Activated CD8-positive, alpha-beta memory T cell treated with anti-CD3 and anti-CD28 coated beads, Interleukin-2, amount 10 ng/mL, durations not matched to agents 7 days and 5 days (primary cell): ENCODE measurements at places on chromosomes 16 and 17. TPM values are rescaled to one million over a fixed set of nuclear protein-coding genes. Genes with fewer than 3 reads are reported as not detected.

GRCh38 chr16:4852221-4852872 is 5.1 kb downstream of the UBN1 start:
- H3K27ac ChIP-seq, result no peak overlapping the region
- DNase-seq, result no peak
- no peak overlapping the region for H3K4me3 ChIP-seq

GRCh38 chr17:66790501-66791061 is 44.3 kb upstream of the CACNG5 start:
- H3K4me3 ChIP-seq, result no peak overlapping the region
- no peaks in the 10 kb centered on the region for H3K4me1 ChIP-seq
- DNase-seq, result no peak
- no peak overlapping the region for H3K27ac ChIP-seq
- no peaks in the 10 kb centered on the region for H3K27me3 ChIP-seq

DNA sequence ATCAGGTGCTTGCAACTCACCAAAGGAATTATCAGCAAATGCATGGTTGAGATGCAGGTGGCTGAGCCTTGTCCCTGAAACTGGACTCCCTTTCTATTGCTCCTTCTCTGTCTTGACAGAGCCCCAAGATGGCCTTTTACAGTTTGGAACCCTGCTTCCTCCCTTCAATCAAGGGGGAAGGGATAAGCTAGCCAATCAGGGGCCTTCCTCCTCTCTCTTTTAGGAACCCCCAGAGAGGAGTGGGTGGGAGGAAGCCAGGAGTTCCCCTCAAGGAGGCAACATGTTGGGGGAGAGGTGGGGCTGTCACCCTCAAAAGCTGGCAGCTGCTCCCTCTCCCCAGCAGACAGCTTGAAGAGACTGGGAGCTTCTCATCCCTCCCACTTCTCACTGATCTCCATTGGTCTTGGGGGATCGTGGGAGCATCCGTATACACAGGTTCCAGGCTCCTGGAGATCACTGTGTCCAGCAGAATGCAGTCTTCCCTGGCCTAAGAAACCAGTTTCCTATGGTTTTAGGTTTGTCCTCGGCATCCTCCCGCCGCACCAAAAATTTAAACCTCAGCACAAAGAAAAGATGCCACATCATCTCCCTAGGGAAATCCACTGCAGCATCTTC is 7.2 kb downstream of the RASL10B start:
- no peak for DNase-seq
- H3K27me3 ChIP-seq, result peaks cover 36% of the 10 kb centered on the region
- peaks cover 8% of the 10 kb centered on the region for H3K4me1 ChIP-seq
- H3K27ac ChIP-seq, result no peak overlapping the region
- H3K36me3 ChIP-seq, result no peaks in the 10 kb centered on the region

DNA sequence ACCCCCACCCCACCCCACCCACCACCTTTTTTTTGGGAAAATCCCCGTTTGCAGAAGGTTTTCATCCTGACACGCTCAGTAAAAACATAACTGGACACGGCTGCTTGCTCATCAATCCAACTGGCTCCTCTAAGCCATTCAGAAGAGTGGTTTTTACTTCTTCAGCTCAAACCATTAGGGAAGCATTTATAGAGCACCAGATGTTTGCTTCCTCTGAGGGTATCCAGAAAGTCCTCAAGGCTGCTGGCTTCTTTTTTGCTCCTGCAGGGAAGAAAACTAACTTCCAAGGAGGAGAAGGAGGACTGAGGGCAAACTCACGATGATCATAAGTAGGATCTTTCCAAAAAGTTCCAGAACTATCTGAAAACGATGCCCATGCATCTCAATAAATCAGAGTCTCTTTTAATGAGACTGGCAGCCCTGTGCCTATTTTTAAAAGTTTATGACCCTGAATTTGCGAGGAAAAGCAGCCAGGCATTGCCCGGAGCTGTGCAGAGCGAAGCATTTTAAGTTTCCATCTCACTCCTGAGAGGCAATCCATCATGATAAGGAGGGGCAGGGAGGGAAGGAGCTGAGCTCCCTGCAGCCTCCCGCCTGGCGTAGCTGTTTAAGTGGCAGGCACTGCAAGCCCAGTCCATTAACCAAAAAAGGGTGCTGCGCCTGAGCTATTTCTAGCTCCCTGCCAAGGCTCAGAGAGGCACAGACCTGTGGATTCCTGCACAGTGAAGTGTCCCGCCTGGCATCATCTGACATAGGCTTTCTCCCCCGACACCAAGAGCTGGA is 146.3 kb upstream of the FOXF1 start:
- H3K27me3 ChIP-seq, result peaks cover 5% of the 10 kb centered on the region
- H3K4me1 ChIP-seq, result no peaks in the 10 kb centered on the region
- H3K27ac ChIP-seq, result no peak overlapping the region
- no peaks in the 10 kb centered on the region for H3K36me3 ChIP-seq
- H3K4me3 ChIP-seq, result no peak overlapping the region

DNA sequence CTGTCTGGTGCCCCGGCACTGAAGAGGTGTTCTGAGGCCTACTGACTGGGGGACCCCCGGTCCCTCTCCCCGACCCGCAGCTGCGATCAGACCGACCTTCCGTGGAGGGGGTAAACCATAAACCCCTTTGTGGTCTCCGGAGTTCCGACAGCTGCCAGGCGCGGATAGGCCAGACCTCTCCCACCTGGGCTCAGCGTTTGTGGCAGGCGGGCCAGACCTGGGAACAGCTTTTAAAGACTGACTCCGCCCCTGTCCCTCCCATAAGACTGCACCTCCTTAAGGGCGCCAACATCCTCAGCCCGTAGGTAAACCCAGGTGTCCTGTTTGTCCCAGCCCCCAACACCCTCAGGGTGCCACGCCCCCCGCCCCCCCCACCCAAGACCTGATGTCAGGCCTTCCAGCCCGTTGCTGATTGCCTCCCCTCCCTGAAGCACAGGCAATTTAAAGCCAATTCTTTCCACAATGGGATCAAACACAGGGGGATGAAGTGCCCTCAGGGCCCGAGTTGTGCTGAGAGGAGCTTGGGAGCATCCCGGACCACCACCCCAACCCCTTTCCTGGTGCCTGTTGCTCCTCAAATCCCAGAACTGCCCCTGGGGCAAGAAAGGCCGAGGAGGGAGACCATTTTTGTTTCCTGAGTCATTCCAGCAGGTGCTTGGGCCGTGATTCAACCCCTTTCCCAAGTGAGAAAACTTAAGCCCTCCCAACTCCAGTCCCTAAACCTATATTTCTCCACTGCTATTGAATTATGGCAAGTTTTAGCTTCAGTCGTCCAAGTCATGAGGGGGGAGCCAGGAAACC is at the start of gene SOX15:
Gene SOX15, minus strand, starts transcription at position 204 of the 801 bp plus-strand sequence. CDS start 418 bp downstream, outside the sequence.
- no peak within 1 kb of the TSS for H3K4me3 ChIP-seq
- peaks cover 11% of the 10 kb centered on the region for H3K4me1 ChIP-seq
- peaks cover 37% of the 10 kb centered on the region for H3K36me3 ChIP-seq
- H3K27me3 ChIP-seq, result no peaks in the 10 kb centered on the region
- peak within 1 kb of the TSS; percentile 56 for H3K27ac ChIP-seq

- H3K27me3 ChIP-seq, result peaks cover 27% of the 10 kb centered on the region
- H3K4me3 ChIP-seq, result no peak overlapping the region
- no peaks in the 10 kb centered on the region for H3K4me1 ChIP-seq
- H3K27ac ChIP-seq, result no peak overlapping the region
Measured at GRCh38 chr17:57234061-57234738, 22.1 kb upstream of the MSI2 start.

DNA sequence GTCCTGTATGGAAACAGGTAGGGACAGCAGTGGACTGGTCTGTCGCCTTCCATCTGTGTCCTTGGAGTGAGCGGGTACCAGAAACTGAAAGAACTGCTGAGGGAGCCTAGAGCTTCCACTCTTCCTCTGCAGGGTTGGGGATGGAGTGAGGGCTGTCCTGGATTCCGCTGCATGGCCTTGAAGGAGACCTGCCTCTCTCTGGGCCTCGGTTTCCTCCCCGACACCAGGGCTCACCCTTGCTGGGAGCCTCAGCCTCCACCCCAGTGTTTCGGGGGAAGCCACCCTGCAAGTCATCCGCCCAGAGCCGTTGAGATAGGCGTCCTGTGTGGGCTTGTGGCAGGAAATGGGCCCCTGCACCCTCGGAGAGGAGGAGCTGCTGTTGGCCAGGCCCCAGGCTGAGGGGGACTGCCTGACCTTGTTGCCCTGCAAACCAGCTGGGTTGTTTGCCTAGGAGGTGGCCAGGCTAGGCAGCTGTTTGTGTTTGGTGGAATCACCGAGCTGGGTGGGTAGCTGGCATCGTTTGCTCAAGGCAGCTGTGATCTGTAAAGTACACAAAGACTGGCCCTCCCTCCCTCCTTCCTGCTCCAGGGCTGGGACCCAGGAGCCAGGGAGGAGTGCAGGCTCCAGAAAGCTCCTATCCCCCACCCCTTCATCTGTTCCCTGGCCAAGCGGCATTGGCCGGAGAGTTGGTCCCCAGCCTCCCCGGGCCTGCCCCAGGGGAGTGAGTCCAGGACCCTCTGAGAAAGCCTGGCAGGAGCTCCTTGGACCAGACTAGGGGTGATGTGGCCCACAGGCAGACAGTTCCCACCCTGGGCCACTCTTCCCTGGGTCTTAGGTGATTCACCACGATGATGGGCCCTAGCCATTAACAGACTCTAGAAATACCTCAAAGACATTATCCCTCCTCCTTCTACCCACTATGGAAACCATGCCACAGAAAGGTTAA is 1.3 kb downstream of the RAB37 start:
- DNase-seq, result peak; percentile 96
- peaks cover 8% of the 10 kb centered on the region for H3K36me3 ChIP-seq
- peaks cover 17% of the 10 kb centered on the region for H3K27me3 ChIP-seq
- peak overlapping the region; percentile 87 for H3K4me3 ChIP-seq

DNA sequence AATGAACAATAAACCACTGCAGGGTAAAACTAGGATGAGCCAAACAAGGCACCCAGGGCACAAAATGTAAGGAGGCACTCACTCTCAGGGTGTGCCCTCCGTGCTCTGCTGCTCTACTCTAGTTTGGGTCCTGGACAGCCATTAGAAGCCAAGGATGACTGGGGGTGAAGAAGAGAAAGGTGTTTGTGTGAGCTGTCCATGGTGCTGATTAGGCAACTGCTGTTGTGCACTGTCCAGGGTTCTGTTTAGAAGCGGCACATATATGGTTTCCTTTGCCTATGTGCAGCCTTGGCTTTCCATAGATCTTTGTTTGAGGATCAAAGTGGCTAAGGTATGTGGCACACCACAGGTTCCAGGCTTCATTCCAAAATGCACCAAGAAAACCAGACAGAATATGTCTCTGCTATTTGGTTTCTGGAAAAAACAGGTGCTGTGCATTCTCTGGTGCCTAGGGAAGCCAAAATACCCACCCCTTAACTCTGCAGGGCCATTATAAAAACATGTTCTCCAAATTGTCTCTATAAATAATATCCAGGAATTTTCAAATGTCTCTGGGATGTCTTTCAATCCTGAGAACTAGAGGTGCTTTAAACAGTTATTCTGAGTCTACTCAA is 123.5 kb downstream of the CBLN1 start:
- DNase-seq, result peak; percentile 43
- H3K36me3 ChIP-seq, result no peaks in the 10 kb centered on the region
- no peak overlapping the region for H3K27ac ChIP-seq

DNA sequence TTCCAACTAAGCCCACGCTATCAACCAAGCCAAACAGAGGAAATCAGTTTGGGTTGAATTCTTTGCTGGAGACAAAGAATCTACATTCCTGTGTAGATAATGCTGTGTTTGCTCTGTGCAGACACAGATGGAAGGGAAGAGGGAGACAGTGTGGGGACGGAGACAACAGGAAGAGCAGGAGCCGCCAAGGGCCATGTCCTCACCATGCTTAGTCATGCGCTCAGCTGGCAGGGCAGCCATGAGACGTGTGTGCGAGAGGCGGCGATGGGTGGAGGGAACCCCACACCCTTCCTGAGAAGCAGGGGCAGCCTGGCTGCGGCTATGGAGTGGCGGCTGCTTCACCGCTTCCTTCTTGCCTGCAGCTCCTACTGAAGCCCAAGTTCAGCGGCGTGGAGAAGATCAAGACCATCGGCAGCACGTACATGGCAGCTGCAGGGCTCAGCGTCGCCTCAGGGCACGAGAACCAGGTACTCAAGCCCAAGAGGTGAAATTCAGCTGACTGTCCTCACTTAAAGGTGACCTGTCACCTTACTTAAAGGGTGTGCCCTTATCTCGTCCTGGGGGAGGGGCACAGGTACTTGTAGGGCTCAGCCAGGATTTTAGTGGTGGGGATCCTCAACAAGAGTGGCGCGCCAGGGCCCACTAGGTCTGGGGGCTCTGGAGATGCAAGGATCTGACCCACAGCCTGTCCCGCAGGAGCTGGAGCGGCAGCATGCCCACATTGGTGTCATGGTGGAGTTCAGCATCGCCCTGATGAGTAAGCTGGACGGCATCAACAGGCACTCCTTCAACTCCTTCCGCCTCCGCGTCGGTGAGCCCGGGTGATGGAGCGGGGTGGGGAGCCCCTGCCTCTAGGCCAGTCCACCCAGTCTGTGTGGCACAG is 47.5 kb downstream of the ADCY7 start:
- H3K27ac ChIP-seq, result peak overlapping the region; percentile 34
- peaks cover 19% of the 10 kb centered on the region for H3K4me1 ChIP-seq
- H3K4me3 ChIP-seq, result no peak overlapping the region
- H3K36me3 ChIP-seq, result peaks cover 48% of the 10 kb centered on the region

GRCh38 chr17:73592501-73592961 is 51.7 kb downstream of the SDK2 start:
- no peaks in the 10 kb centered on the region for H3K27me3 ChIP-seq
- DNase-seq, result peak; percentile 42
- H3K27ac ChIP-seq, result peak overlapping the region; percentile 94
- no peaks in the 10 kb centered on the region for H3K36me3 ChIP-seq
- peaks cover 59% of the 10 kb centered on the region for H3K4me1 ChIP-seq

GRCh38 chr17:82072827-82073226 is 7.2 kb upstream of the DUS1L start:
- peaks cover 7% of the 10 kb centered on the region for H3K27me3 ChIP-seq
- no peak overlapping the region for H3K27ac ChIP-seq
- no peaks in the 10 kb centered on the region for H3K36me3 ChIP-seq

DNA sequence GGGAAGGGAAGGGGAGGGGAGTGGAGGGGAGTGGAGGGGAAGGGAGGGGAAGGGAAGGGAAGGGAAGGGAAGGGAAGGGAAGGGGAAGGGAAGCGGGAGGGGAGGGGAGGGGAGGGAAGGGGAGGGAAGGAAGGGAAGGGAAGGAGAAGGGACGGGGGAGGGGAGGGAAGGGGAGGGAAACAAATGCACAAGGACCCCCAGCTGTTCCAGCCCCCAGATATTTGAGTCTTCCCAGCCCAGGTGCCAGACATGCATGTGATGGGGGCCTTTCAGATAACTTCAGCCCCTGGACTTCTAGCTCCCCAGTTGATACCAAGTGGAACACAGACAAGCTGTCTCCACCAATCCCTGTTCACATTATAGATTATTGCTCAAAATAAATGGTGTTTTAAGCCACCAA is 14.7 kb upstream of the KDM8 start:
- no peak overlapping the region for H3K4me3 ChIP-seq
- H3K4me1 ChIP-seq, result no peaks in the 10 kb centered on the region
- no peak overlapping the region for H3K27ac ChIP-seq
- no peaks in the 10 kb centered on the region for H3K27me3 ChIP-seq
- no peak for DNase-seq

GRCh38 chr17:40307001-40307730 is 1.8 kb upstream of the RARA start:
- no peak for DNase-seq
- H3K4me1 ChIP-seq, result peaks cover 28% of the 10 kb centered on the region
- no peaks in the 10 kb centered on the region for H3K27me3 ChIP-seq
- no peak overlapping the region for H3K4me3 ChIP-seq
- no peak overlapping the region for H3K27ac ChIP-seq
- H3K36me3 ChIP-seq, result peaks cover 20% of the 10 kb centered on the region

CACNG1 gene
- total RNA-seq, result not detected

ANKFN1 gene
- total RNA-seq, result not detected

STAT5B gene
- total RNA-seq, result 112 TPM

NLRC3 gene
- 116 TPM for total RNA-seq
